ENCODE measurements at places on chromosomes 12 and 14.

GRCh38 chr14:102008891-102009290, 44.5 kb downstream of the DYNC1H1 start:
- DNase-seq, result no peak

- DNase-seq, result no peak
Measured at GRCh38 chr14:23327947-23328744, 6.9 kb downstream of the PABPN1 start.

- DNase-seq, result no peak
Measured at GRCh38 chr14:60845523-60845922, 111.0 kb downstream of the MNAT1 start.

DNA sequence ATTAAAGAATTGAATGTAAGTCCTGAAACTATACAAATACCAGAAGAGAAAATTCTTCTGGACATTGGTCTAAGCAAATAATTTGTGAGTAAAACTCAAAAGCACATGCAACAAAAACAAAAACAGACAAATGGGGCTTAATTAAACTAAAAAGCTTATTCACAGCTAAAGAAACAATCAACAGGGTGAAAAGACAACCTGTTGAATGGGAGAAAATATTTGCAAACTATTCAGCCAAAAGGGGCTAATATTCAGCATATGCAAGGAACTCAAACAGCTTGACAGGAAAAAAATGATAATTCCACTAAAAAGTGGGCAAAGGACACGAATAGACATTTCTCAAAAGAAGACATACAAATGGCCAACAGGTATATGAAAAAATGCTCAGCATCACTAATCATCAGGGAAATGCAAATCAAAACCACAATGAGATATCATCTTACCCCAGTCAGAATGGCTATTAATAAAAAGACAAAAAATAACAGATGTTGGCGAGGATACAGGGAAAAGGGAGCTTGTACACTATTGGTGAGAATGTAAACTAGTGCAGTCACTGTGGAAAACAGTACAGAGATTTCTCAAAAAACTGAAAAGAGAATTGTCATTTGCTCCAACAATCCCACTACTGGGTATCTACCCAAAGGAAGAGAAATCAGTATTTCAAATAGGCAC, 177.5 kb upstream of the RTL1 start:
- DNase-seq, result no peak

- no peak for DNase-seq
Measured at GRCh38 chr12:57553343-57554202, 3.7 kb downstream of the KIF5A start.

GRCh38 chr12:102350070-102350469, 130.3 kb downstream of the IGF1 start:
- no peak for DNase-seq

GRCh38 chr12:121697093-121697698, 15.4 kb upstream of the TMEM120B start:
- DNase-seq, result no peak

DNA sequence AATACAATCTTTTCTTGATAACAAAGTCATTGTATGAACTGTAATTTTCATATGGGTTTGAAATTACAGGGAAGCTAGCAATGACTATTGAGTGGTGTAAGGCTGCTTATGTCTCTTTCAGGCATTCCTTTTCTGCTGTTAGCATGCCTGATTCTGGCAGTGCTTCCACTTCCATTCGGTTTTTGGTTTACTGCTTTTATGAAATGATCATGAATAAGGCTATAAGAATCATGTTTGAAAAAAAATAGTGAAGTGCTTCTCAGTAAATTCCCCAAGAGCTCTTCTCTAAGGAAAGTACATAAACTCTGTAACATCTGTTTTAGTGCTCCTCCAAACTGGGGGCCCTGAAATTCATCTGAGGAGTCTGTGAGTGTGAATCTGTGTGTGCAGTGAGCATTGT, 434.0 kb upstream of the RGS6 start:
- DNase-seq, result no peak

DNA sequence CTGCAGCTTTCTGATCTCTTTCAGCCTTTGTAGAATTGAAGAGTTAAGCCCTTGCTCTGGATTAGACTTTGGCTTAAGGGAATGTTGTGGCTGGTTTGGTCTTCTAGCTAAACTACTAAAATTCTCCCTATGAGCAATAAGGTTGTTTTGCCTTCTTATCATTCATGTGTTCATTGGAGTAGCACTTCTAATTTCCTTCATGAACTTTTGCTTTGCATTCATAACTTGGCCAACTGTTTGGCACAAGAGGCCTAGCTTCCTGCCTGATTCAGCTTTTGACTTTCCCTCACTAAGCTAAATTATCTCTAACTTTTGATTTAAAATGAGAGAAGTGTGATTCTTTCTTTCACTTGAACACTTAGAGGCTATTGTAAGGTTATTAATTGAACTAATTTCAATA, 384.3 kb downstream of the RAD51B start:
- no peak for DNase-seq

DNA sequence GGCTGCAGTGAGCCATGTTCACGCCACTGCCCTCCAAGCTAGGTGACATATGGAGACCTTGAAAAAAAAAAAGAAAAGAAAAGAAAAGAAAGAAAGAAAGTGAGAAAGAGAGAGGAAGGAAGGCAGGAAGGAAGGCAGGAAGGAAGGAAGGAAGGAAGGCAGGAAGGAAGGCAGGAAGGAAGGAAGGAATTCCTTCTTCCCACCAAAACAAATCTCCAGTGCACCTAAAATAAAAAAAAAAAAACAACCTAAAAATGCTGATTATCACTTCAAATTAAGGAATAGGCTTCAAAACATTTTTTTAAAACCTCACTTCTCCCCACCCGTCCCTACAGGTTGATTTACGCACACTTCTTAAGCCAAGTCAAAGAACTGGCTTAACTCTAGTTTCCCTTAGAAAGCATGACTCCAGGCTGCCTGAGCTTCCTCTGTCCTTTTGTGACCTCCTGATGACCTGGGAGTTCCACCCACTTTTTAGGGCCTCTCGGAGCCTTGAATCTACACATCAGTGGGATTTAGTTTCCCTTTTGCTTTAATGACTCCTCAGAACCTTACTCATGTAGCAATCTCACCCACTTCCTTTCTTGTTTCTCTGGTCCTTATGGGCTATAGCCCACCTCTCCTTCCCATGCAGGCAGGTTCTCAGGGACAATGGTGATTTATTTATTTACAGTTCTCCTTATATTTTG, 18.6 kb downstream of the DUSP6 start:
- DNase-seq, result no peak

DNA sequence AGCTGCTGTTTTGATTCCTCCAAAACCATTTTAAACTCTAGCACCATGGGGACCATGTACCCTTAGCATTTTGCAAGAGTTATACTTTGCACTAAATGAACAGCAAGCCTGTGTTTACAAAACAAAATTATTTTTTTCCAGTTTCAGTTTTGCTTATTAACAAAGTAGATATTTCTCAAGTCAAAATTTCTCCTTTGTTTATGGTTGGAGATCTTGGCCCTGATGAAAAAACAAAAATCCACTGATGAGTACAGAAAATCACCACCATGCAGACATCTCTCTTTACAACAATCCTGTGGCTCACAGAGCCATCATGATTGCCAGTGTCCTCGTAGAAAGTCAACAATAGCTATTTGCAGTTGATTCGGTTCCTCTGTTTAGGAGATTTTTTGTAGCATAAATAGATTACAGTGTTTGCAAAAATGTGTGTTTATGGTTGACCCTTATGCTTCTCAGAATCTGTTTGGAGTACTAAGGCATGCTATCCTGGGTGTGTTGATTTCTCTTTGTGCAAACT, 201.1 kb upstream of the NUDT4 start:
- no peak for DNase-seq

DNA sequence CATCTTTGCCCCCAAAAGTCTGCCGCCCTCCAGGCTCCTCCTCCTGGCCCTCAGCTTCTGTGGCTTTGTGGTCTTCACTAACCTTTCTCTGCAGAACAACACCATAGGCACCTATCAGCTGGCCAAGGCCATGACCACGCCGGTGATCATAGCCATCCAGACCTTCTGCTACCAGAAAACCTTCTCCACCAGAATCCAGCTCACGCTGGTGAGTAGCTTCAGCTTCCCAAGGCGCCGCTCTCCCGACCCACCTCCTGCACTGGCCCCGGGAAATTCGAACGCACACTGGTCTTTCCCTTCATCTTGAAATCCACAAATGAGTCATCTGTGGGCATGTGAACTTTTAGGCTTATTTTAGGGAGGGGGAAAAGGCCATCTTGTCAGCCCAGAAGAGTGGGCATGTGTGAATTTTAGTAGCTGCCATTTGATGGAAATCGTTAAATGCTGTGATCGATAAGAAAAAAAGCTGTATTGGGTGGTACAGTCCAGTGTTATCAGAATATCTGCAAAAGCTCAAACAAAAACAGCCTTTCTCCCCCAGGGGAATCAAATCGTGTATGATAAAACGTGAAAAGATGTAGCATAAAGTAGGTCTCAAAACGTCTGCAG, 700 bp downstream of the SLC35E3 start:
- peak; percentile 21 for DNase-seq

DNA sequence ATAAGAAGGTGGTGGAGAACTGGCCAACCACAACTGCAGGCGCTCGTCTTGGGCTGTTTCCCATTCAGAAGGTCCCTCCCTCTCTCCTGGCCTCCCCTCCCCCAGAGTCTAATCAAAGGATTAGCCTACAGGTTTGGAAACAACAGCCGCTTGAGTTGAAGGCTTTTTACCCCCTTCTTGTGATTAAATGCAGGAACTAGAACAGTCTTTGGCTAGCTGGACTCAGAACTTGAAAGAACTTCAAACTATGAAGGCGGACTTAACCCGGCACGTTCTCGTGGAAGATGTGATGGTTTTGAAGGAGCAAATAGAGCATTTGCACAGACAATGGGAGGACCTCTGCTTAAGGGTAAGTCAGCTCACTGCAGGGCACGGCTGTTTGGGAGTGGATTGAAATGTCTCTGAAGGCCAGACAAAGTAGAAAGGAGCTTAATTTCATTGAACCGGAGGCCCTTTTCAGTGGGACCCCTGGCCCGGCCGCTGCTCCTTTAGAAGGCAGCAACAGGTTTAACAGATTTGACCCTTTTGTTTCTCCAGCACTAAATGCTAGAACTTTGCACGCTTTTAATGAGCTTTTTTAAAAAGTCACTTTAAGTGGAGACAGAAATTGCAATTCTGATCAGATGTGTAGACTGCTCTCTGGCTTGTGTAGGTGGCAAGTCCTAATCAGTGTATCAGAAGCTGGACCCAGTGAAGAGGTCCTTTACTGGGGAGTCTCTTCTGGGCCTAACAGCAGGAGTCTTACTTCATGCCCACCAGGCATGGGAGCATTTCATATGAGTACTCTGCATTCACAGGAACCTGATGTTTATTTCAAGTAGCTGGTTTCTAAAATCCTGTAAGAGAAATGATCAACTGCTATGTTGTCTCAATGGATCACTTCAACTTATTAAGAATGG, 107.7 kb downstream of the ESR2 start:
- DNase-seq, result no peak

GRCh38 chr12:109836916-109837315, 3.7 kb upstream of the TRPV4 start:
- DNase-seq, result no peak

DNA sequence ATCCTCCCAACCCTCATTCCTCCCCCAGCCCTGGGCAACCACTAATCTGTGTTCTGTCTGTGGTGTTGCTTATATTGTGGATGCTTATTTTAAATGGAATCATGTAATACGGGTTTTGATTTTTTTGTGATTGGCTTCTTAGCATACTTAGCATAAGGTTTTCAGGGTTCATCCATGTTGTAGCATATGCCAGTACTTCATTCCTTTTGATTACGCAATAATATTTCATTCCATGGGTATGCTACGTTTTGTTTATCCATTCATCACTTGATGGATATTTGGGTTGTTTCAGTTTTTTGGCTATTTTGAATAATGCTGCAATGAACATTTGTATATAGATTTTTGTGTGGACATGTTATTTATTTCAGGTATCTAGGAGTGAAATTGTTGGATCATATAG, 82.9 kb downstream of the TSPAN9 start:
- no peak for DNase-seq

- no peak for DNase-seq
Measured at GRCh38 chr12:56878010-56878339, 56.2 kb downstream of the SDR9C7 start.

GRCh38 chr12:46674800-46675199, 151.0 kb downstream of the SLC38A4 start:
- DNase-seq, result no peak

DNA sequence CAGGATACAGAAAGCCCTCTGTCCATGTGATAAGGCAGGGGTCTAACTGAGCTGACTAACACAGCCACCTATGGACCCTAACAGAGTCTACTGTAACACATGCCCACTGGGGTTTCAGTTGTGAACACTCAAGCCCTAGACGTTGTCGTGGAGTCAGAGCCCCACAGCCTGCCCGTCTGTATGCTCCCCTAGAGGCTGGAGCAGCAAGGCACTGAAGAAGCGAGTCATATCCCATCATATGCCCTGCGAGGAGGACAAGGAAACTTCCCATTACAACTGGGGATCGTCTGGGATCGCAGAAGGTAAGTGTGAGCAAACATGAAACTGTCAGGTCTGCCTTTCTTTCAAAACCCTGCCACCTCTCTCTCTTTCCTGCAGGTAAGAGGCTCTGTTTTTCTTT, 138.1 kb downstream of the GPR65 start:
- no peak for DNase-seq

GRCh38 chr12:62438098-62438692, 28.4 kb upstream of the MON2 start:
- DNase-seq, result peak; percentile 18

- DNase-seq, result no peak
Measured at GRCh38 chr12:116295327-116296263, 18.1 kb upstream of the MED13L start.

- DNase-seq, result no peak
Measured at GRCh38 chr14:74550071-74550470, 56.5 kb downstream of the ISCA2 start.

- no peak for DNase-seq
Measured at GRCh38 chr14:70702161-70702560, 60.4 kb downstream of the TTC9 start.

DNA sequence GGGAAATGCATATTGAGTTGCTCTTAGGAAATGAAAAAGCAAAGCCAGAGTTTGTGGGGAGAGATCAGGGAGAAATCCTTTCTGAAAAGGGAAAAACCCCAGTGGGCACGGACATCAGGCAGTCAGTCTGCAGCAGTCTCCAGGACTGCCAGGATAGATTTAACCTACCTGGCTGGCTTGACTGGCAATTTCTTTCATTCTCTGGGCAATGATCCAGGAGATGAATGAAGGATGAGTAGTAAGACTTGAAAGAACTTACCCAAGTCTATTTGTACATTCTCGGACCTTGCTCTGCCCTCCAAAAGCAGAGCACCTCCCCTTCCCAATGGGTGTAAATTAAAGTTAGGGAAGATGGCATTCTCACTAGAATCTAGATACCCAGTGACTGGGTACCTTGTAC, 42.9 kb downstream of the CMAS start:
- no peak for DNase-seq

DNA sequence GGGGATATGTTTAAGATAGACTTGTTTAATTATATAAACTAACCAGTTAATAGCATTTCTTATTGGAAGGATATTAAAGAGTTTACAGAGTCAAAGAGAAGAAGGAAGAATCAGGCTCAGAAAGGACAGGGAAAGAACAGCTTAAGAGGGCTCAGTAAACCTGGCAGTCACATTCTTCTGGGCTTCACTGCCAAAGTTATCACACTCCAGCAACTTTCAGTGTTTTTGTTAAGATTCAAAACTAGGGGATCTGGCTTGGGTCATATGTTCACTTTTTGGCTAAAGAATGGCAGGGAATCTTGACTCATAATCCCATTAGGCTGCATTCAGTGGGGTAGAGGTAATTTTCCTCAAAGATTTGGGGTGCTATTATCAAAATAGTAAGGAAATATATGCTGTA, 312.3 kb downstream of the RAD51B start:
- DNase-seq, result no peak

- no peak for DNase-seq
Measured at GRCh38 chr12:46663318-46663717, 162.5 kb downstream of the SLC38A4 start.

- DNase-seq, result no peak
Measured at GRCh38 chr12:11884116-11884515, 186.6 kb upstream of the BCL2L14 start.

All from 8988T (cell line).